ENCODE measurements at places on chromosomes 11 and 22.
A peak's percentile ranks its signal among the peaks of the same experiment; 100 is the strongest.

DNA sequence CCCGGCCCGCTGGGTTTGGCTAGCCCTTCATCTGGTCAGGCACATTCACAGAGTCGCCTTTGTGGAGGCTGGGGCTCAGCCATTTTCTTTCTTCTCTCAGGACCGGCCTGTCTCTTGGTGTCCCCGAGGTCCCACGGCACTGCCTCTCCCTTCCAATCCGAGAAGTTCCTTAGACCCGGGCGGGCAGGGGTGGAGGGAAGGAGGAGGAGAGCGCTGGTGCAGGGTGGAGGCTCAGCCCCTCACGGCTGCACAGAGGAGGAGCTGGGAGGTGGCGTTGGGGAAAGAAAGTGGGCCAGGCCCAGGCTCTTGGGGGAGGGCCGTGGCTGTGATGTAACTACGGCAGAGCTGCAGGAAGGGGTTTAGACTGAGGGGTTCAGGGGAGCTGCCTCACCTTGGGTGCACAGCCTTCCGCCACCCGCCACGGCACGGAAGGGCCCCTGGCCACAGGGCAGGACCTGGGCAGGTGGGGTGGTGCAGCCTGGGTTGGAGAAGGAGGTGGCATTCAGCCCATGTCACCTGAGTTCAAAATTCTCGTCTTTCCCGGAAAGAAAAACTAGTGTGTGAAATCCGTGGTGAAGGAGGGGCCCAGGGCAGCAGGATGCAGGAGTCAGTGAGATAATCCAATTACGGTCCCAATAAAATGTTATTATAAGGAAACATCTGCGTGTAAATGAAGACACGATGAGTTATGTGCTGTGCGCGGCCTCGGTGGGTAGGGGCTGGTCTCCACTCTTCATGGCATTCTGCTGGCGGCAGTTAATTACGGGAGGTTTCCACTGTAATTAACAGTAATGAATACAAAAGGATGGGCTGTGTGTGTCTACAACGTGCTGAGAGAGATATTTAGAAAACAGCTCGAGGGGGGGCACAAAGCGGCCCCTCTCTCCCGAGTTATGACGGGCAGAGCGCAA is 1.7 kb downstream of the BRSK2 start:
- DNase-seq = peak; percentile 47

DNA sequence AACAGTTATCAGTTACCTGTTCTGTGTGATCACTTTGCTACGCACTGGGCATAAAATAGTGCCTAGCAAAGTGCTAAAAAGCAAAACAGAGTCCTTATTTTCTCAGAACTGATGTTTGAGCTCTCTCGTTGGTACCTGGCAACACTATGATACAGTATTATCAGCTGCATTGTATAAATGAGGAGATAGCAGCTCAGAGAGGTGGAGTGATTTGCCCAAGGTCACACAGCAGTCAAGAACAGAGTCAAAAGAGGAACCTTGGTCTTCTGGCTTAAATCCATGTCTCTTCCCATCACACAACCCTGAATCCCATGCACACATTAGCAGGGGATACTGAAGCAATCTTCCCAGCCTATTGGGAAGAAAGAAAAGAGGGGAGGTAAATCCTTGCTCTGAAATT is 580.5 kb downstream of the SOX6 start:
- no peak for DNase-seq

DNA sequence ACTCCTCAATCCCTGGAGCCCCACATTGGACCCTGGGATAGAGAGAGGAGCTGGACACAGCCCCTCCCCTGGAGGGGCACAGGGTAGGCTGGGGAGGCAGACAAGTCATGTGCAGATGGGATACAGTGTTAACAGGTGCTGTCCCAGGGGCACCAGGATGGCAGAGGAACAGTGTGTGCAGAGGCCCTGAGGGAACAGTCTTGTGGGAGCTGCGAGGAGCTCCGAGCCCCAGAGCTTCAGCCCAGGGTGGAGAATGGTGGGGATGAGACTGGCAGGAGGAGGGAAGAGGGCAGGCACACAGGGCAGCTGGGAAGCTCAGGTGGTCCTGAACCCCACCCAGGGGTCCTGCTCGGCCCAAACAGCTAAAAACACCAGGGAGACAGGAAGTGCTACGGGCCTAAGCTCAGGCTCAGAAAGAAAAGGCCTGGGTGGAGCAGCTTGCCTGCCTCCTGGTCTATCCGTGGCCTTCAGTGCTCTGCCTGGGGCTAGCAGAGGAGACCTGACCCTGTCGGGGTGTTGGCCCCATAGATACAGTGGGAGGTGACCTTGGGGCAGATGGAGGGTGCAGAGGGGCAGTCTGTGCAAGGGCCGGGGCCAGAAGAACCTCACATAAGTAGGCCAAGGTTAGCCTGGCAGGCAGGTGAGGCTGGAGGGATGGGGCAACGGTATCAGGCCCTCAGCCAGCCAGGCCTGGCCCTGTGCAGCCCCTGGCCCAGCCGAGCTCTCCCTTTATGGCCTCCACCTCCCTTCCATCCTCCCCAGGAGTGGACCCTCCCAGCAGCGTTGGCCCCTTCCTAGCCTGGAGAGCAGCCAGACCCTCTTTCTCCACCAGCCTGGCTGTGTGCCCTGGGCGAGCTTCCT is 15.4 kb downstream of the CAPN5 start:
- DNase-seq = peak; percentile 9

DNA sequence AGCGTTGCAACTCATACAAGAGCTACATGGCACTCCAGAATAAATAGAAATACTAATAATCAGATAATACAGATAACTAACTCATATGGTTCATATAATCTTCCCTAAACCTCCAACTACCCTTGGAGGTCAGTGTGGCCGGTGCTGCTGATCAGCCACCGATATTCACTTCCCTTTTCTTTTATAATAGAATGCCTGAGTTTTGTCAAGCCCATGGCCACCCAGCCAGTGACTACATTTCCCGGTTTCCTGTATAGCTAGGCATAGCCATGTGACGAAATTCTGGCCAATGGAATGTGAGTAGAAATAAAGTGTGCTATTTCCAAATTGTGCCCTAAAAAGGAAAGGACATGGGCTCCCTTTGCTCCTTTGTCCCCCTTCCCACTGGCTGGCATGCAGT is 5.9 kb upstream of the CAT start:
- no peak for DNase-seq

GRCh38 chr11:3043315-3043871 is 13.8 kb downstream of the CARS1 start:
- no peak for DNase-seq

- no peak for DNase-seq
Measured at GRCh38 chr22:41332217-41332939, 31.1 kb downstream of the ZC3H7B start.

- DNase-seq = no peak
Measured at GRCh38 chr11:47906066-47906465, 57.9 kb upstream of the NUP160 start.

DNA sequence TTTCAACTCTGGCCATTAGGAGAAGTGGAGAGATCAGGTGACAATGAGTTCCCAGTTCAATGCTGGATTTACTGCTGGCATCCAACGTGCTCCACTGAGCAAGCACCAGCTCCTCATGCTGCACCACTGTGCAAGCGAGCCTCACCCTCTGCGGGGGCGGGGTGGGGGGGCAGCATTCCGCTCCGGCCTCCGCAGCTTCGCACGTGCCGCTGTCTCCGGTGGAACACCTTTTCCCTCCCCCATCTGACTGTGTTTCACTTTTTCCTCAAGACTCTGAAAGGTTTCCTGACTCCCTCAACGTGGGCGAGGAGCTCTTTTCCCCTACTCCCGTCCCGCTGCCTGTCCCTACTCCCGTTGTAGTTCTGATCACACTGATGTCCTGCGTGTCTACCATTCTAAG is 835 bp upstream of the RHOD start:
- no peak for DNase-seq

- DNase-seq = no peak
Measured at GRCh38 chr11:74086242-74086884, 77.5 kb upstream of the UCP3 start.

GRCh38 chr11:128757235-128757711 is 63.4 kb downstream of the FLI1 start:
- peak; percentile 36 for DNase-seq

- DNase-seq = no peak
Measured at GRCh38 chr11:17459236-17459896, 17.3 kb downstream of the ABCC8 start.

- DNase-seq = no peak
Measured at GRCh38 chr11:97620007-97620406, 1230.2 kb downstream of the JRKL start.

GRCh38 chr11:128498721-128499245 is 88.6 kb downstream of the ETS1 start:
- DNase-seq = no peak

DNA sequence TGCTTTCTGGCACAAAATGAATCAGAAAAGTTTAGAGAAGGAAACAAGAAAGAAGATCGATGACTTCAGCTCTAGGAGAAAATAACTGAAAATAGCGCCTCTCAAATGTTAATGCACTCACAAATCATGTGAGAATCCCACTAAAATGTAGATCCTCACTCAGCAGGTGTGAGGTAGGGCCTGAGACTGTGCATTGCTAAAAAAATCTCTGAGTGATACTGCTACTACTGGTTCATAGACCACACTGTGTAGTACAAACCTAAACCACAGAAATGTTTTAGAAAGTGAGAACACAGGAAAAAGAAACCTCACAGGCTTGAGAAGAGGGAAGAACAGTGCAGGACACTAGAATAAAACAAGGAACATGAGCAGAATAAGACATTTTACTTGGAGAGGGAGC is 2.0 kb downstream of the OR8D4 start:
- no peak for DNase-seq

DNA sequence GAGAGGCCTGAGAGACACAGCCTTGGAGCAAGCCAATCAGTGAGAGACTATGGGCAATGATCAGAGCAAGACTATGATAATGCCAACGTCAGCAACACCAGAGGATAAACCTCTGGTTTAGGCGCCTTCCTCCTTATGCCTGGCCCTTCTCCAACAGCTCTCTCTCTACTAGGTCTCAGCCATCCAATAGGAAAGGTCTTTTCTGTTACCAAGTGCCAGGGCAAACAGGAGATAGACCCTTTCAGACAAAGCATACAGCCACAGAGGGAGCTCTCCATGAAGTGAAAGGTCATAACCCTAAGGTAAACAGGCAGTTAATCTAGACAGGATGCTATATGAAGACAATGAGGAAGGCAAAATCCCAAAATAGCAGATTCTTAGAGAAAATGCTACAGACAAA is 9.5 kb downstream of the STK33 start:
- DNase-seq = no peak

DNA sequence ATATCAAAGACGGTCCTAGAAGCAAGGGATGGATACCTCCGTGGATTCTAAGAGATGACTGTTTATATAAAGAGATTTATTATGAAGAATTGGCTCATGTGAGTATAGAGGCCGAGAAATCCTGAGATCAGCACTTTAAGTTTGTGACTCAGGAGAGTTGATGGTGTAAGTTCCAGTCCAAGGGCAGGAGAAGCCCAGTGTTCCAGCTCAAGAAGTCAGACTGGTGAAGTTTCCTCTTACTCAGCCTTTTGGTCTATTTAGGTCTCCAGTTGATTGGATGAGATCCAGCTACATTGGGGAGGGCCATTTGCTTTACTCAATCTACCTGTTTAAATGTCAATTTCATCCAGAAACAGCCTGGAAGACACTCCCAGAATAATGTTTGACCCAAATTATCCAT is 45.1 kb downstream of the TSPAN18 start:
- no peak for DNase-seq

DNA sequence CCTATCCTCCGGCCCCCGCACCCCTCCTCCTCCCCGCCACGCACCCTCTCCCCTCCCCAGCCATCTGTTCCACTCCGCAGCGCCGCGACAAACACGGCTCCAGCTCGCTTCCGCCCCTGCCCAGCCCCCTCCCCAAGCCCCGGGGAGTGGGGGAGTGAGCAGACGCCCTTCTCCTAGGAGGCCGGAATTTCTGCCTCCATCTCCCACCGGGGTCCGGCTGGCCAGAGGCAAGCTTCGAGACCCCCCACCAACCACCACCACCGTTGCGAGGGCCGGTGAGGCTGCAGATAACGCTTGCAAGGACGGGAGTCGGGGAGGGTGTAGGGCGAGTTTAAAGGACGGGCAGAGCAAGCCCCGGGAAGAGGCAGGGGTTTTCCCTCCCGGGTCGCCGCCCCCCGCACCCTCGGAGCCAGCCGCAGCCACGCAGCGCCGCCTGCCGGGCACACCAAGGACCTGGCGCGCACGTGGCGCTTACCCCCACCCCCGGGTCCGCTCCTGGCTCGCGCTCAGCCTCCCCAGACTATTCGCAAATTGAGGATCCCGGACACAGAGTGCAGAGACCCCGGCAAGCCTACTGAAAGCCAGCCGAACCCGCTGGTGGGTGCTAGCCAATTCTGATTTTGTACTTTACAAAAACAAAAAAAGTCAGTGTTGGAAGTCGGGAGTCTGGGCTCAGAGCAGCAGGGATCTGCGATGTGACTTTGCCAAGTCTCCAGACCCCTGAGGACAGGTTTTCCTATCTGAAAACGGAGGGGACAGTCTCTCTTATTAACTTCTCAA is 22.6 kb downstream of the RTN4RL2 start:
- DNase-seq = peak; percentile 78

- no peak for DNase-seq
Measured at GRCh38 chr22:26141831-26142230, 27.4 kb upstream of the SEZ6L start.

DNA sequence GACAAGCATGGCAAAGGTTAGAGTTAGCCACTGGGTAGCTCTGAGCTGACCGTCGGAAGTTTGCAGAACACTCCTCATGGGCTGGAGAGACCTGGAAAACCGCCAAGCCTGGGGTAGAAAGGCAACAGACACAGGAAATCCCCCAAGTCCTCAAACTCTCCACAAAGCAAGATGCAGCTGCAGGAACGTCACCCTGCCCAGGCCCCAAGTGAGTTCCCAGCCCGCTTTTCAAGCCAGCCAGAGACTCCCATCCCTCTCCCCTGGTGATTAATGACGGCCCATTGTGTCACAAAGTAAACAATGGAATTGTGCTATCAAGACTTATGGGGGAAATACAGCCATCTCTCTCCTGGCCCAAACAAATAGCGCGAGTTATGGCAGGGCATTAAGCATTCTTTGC is 633.0 kb downstream of the TBC1D22A start:
- DNase-seq = no peak

- DNase-seq = peak; percentile 12
Measured at GRCh38 chr11:74141241-74141695, 29.5 kb downstream of the C2CD3 start.

DNA sequence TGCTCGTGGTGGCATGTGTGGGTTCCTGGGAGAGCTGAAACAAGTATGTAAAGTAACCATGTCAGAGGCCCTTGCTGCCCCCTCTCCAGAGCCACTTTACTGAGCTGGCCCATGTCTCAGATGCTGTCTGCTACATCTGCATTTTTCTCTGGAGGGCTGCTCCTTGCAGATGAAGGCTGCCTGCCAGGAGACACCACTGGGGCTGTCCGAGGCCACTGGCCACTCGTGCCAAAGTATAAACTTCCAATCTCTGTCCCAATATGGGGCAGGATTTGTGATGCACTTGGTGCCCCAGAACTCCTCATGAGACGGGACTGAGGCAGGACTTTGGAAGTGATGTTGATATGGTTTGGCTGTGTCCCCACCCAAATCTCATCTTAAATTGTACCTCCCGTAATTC is 478.4 kb upstream of the B3GAT1 start:
- no peak for DNase-seq

- DNase-seq = no peak
Measured at GRCh38 chr11:74318241-74318932, 6.9 kb upstream of the P4HA3 start.

GRCh38 chr11:57901278-57901677 is 122.4 kb upstream of the OR9Q1 start:
- DNase-seq = no peak
